ENCODE measurements at places on chromosomes 2 and 18.

DNA sequence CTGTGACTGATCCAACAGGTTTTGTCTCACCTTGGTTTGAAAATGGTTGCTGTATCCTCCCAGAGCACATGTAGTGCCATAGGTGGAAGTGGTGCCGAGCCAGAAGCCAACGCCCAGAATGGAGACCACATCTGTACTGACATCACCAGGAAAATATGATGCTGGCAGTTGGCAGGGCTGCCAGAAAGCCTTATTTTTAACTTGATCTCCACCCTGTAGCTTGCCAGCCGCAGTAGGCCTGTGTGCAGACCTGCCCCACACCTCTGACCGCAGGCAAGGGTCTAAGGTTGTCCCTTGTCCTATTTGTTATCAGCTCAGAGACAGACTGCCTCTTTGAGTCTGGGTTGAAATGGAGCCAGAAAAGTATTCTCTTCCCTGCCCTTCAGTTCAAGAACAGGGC, 123.5 kb upstream of the EML6 start:
- DNase-seq = peak; percentile 86
- H3K27me3 ChIP-seq = no peaks in the 10 kb centered on the region
- H3K4me3 ChIP-seq = no peak overlapping the region
- H3K27ac ChIP-seq = peak overlapping the region; percentile 90
- H3K4me1 ChIP-seq = no peaks in the 10 kb centered on the region

DNA sequence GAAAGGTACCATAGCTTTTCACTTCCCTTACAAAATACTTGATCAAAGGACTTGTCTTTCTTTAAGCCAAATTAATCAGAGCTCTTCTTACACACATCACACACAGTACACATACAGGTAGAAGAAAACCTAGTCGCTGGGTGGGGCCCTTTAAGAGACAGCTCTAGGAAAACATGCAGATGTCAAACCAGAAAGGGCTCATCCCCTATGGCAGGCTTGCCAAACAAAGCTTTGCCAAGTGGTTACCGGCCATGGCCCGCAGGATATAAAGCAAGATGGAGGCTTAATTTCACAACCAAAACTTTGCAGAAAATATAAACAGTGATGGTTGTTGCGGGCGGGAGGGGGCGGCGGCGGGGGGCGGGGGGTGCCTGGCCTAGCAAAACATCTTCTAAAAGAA, 2156.0 kb upstream of the PIK3C3 start:
- peak overlapping the region; percentile 49 for H3K4me3 ChIP-seq
- no peak overlapping the region for H3K27ac ChIP-seq
- DNase-seq = no peak
- H3K4me1 ChIP-seq = no peaks in the 10 kb centered on the region
- no peaks in the 10 kb centered on the region for H3K36me3 ChIP-seq
- H3K27me3 ChIP-seq = no peaks in the 10 kb centered on the region

GRCh38 chr2:172533687-172534086, 22.2 kb upstream of the PDK1 start:
- no peaks in the 10 kb centered on the region for H3K4me1 ChIP-seq
- H3K27me3 ChIP-seq = no peaks in the 10 kb centered on the region
- DNase-seq = no peak

DNA sequence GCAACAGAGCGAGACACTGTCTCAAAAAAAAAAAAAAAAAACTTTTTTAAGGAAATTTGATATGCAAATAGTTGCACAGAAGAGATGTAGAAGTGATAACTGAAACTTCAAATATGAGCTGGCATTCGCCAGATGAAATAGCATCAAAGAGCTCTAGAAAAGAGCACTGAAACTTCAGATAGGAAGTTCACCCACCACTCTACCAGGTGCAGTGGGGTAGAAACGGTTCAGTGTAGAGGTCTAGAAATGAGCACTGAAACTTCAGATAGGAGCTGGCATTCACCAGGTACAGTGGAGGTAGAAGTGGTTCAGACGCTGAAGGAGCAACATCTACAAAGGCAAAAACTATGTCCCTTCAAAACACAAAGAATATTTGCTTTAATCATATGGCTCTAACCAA, 9.0 kb upstream of the ONECUT2 start:
- DNase-seq = no peak
- H3K36me3 ChIP-seq = no peaks in the 10 kb centered on the region
- peaks cover 7% of the 10 kb centered on the region for H3K27me3 ChIP-seq
- no peak overlapping the region for H3K27ac ChIP-seq
- no peaks in the 10 kb centered on the region for H3K4me1 ChIP-seq

- no peak for DNase-seq
- H3K27me3 ChIP-seq = no peaks in the 10 kb centered on the region
- no peak overlapping the region for H3K4me3 ChIP-seq
- H3K36me3 ChIP-seq = no peaks in the 10 kb centered on the region
These were observed 24.1 kb downstream of the TWIST2 start for GRCh38 chr2:238872026-238872425.

GRCh38 chr18:47436871-47437270, 185.4 kb upstream of the SKOR2 start:
- no peaks in the 10 kb centered on the region for H3K36me3 ChIP-seq
- H3K4me1 ChIP-seq = no peaks in the 10 kb centered on the region
- DNase-seq = no peak

GRCh38 chr18:25062720-25063119, 289.2 kb downstream of the ZNF521 start:
- H3K27me3 ChIP-seq = no peaks in the 10 kb centered on the region
- no peaks in the 10 kb centered on the region for H3K4me1 ChIP-seq
- no peaks in the 10 kb centered on the region for H3K36me3 ChIP-seq
- no peak overlapping the region for H3K27ac ChIP-seq
- DNase-seq = no peak

GRCh38 chr2:205270689-205271088, 411.6 kb upstream of the NRP2 start:
- H3K27ac ChIP-seq = no peak overlapping the region
- no peak overlapping the region for H3K4me3 ChIP-seq
- H3K27me3 ChIP-seq = no peaks in the 10 kb centered on the region
- no peak for DNase-seq
- no peaks in the 10 kb centered on the region for H3K36me3 ChIP-seq

- DNase-seq = no peak
- H3K27me3 ChIP-seq = no peaks in the 10 kb centered on the region
- H3K4me3 ChIP-seq = no peak overlapping the region
- no peak overlapping the region for H3K27ac ChIP-seq
These were observed 112.2 kb upstream of the TTC39C start for GRCh38 chr18:23902396-23902795.

- no peak overlapping the region for H3K27ac ChIP-seq
- H3K4me1 ChIP-seq = no peaks in the 10 kb centered on the region
- DNase-seq = no peak
- H3K27me3 ChIP-seq = no peaks in the 10 kb centered on the region
- no peak overlapping the region for H3K4me3 ChIP-seq
These were observed 90.5 kb downstream of the INHBB start for GRCh38 chr2:120436460-120436739.

- H3K27ac ChIP-seq = peak overlapping the region; percentile 84
- H3K27me3 ChIP-seq = no peaks in the 10 kb centered on the region
- H3K4me3 ChIP-seq = no peak overlapping the region
- no peak for DNase-seq
- H3K4me1 ChIP-seq = peaks cover 27% of the 10 kb centered on the region
These were observed 13.8 kb downstream of the HS1BP3 start for GRCh38 chr2:20637147-20637546.

GRCh38 chr2:29767606-29768335, 153.6 kb downstream of the ALK start:
- no peak for DNase-seq
- H3K4me3 ChIP-seq = no peak overlapping the region
- no peaks in the 10 kb centered on the region for H3K36me3 ChIP-seq
- no peaks in the 10 kb centered on the region for H3K4me1 ChIP-seq
- H3K27me3 ChIP-seq = no peaks in the 10 kb centered on the region
- no peak overlapping the region for H3K27ac ChIP-seq

- no peaks in the 10 kb centered on the region for H3K27me3 ChIP-seq
- peak overlapping the region; percentile 94 for H3K27ac ChIP-seq
- DNase-seq = no peak
- H3K4me1 ChIP-seq = no peaks in the 10 kb centered on the region
- no peak overlapping the region for H3K4me3 ChIP-seq
- H3K36me3 ChIP-seq = peaks cover 12% of the 10 kb centered on the region
These were observed 66.3 kb downstream of the POLR1A start for GRCh38 chr2:86039178-86039962.

DNA sequence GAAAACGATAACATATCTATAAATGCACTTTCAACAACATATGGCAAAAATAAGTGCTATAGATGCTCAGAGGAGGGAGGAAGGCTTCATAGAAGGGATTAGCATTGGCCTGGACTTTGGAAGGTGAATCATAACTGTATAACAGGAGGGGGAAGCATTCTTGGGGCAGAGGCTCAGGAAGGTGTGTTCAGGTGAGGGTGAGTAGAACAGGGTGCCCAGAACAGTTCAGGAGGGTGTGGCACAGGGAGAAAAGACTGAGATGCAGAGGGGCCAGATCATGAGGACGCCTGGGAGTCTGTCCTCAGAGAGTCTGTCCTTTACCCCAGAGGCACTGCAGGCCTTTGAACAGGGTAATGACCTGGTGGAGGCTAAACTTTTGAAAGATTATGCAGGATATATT, 29.3 kb upstream of the MEP1B start:
- H3K4me3 ChIP-seq = no peak overlapping the region
- H3K27ac ChIP-seq = no peak overlapping the region
- no peaks in the 10 kb centered on the region for H3K4me1 ChIP-seq
- no peak for DNase-seq

GRCh38 chr18:59229191-59229590, 9.2 kb downstream of the GRP start:
- H3K36me3 ChIP-seq = no peaks in the 10 kb centered on the region
- DNase-seq = no peak
- no peaks in the 10 kb centered on the region for H3K4me1 ChIP-seq
- H3K27me3 ChIP-seq = no peaks in the 10 kb centered on the region
- H3K4me3 ChIP-seq = no peak overlapping the region

DNA sequence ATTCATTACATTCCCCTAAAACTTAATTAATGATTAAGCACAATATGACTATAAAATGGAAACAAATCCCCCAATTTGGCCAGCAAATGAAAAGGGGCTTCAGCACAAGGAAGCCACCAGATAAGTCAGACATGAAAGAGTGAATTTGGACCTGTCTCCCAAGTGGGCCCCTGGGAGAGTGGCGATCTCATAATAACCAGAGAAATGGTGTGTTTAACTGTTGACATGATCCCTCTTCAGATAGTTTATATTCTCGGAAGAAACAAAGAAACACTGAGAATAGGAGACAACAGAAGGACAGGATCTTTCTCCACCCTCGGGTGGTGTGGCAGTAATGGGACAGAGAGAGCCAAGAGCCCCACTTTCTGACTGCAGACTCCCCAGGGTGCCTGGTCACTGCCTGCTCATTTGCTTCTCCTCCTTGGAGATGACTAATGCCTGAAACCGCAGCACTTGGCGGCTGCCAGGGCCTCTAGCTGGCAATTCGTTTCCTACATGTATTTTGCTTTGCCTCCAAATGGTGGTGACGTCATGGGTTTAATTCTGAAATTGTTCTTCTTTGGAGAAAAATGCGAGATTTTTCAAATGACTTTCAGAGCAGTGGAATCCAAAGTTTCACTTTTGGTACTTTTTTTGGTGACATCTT, 46.4 kb upstream of the SPP2 start:
- H3K27me3 ChIP-seq = no peaks in the 10 kb centered on the region
- H3K27ac ChIP-seq = peak overlapping the region; percentile 64

DNA sequence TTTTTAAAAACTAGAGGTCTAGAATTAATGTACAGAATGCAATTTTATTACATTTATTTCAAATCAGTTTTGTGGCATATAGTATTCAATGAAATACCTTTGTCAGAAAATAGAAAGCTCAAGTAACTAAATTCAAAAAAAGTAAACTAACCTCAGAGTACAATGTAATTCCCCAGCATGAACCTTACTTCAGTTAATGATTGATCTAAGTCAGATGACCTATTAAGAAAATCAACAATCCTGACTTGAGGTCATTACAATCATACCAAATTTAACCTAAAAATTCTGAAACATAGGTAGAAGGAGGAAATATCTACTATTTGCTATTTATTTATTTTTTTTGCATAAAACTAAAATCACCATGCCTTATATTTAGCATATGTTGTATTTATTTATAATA, 142.9 kb downstream of the CCDC102B start:
- H3K4me1 ChIP-seq = no peaks in the 10 kb centered on the region
- no peaks in the 10 kb centered on the region for H3K27me3 ChIP-seq
- no peak overlapping the region for H3K4me3 ChIP-seq
- no peak overlapping the region for H3K27ac ChIP-seq
- H3K36me3 ChIP-seq = no peaks in the 10 kb centered on the region

GRCh38 chr2:46379213-46380037, 82.2 kb downstream of the EPAS1 start:
- H3K27me3 ChIP-seq = no peaks in the 10 kb centered on the region
- no peak overlapping the region for H3K4me3 ChIP-seq
- H3K4me1 ChIP-seq = no peaks in the 10 kb centered on the region
- no peak for DNase-seq

DNA sequence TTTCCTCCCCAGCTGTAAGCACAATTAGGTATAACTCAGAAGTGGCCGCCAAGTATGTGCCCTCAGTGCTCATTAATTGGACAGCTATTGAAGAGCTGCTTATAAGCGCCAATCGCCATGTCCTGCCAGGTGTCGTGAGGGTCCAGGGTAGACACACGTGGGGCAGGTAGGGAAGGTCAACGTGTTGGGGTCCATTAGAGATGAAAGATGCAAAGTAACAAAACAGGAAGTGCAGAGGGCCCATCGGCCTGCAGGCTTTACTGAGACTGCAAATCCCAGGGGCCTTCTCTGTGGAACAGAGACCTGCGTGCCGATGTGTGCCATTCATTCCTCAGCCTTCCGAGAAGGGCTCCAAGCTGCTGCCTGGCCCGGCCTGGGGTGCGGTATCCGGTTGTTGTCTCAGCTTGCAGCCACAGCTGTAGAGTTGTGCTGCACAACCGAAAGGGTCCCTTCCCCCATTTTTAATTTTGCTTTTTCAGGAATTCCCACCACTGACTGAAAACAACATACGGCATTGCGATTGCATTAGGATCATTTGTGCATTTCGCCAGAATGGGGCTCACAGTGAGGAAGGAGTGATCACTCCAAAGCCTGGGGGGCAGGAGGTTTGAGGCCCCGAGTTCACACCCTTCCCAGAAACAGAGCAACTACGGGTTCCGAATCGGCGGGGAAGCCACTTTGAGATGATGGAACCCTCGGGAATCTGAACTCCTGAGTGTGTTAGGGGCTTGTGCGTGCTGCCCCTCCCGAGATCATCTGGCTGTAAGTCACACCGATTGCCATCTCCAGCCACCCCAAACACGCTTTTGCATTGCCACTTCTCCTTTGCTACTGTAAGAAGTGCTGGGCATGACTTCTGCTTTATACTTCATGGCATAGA, 94.3 kb downstream of the TSHZ1 start:
- H3K27me3 ChIP-seq = no peaks in the 10 kb centered on the region
- no peak overlapping the region for H3K27ac ChIP-seq
- no peak for DNase-seq
- no peak overlapping the region for H3K4me3 ChIP-seq

- no peaks in the 10 kb centered on the region for H3K27me3 ChIP-seq
- H3K4me3 ChIP-seq = no peak overlapping the region
- no peaks in the 10 kb centered on the region for H3K36me3 ChIP-seq
- DNase-seq = no peak
These were observed 110.2 kb upstream of the GPC1 start for GRCh38 chr2:240325016-240326007.

GRCh38 chr2:26805241-26805676, 19.4 kb downstream of the CENPA start:
- no peaks in the 10 kb centered on the region for H3K36me3 ChIP-seq
- H3K4me1 ChIP-seq = no peaks in the 10 kb centered on the region
- no peak overlapping the region for H3K4me3 ChIP-seq
- no peak for DNase-seq

GRCh38 chr18:35407871-35408481, 30.8 kb upstream of the ZNF396 start:
- no peak overlapping the region for H3K4me3 ChIP-seq
- H3K27ac ChIP-seq = no peak overlapping the region
- H3K36me3 ChIP-seq = no peaks in the 10 kb centered on the region
- no peak for DNase-seq
- H3K4me1 ChIP-seq = no peaks in the 10 kb centered on the region
- H3K27me3 ChIP-seq = no peaks in the 10 kb centered on the region

Measured in breast epithelium (tissue), 4 donors.